Stimulated activated CD4-positive, alpha-beta T cell treated with anti-CD3 and anti-CD28 coated beads, TNF-alpha, amount 100 ng/mL, for 1 hour (primary cell): ENCODE measurements at places on chromosomes 6 and 20.

DNA sequence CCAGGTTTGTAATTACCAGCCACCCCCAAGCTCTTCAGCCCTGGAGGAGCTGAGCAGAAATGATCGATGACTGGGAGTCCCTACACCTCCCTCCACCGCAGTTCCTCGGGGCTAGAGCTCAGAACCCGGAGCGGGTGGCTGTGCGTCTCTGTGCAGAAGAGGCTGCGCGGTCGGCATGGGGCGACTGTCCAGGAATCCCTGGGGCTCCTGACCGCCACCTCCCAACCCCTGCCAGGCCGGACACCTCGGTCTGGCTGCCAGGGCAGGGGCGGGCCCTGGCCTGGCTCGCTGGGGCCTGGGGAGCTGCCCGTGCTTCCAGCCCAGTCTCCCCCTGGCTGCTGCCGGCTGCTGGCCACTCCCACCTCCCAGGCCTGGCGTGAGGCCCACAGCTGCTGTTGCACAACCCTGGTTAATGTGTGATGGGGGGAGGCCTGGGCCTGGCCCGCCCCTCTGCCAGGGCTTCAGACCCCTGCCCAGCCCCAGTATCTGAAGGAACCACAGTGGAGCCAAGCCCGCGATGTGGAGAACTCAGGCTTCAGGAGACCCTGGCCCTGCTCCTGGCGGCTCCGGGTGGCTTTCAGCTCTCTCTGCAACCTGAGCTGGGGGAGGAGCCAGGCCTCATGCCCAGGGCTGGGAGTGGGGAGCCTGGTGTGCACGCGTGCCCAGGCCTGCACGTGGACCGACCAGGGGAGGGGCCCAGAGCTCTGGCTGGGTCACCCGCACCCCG, 1.2 kb downstream of the SLC2A4RG start:
- no peak for DNase-seq

DNA sequence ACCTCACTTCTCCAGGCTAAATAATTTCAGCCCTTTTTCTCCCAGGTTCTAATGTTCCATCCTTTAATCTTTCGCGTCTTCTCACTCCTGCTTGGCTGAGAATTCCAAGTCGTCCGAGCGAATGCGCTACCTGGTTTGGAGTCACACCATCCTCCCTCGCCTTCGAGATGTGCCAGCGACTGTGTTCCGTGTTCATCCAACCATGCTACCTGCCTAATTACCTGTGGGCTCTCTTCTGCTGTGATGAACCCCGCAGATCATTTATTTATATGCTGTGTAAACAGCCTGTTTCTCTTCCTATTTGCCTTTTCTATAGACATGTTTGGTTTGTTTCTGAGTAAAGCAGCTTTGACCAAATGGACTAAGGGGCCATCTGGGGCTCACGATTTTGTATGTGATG, 83.5 kb upstream of the TMEM181 start:
- no peak for DNase-seq

DNA sequence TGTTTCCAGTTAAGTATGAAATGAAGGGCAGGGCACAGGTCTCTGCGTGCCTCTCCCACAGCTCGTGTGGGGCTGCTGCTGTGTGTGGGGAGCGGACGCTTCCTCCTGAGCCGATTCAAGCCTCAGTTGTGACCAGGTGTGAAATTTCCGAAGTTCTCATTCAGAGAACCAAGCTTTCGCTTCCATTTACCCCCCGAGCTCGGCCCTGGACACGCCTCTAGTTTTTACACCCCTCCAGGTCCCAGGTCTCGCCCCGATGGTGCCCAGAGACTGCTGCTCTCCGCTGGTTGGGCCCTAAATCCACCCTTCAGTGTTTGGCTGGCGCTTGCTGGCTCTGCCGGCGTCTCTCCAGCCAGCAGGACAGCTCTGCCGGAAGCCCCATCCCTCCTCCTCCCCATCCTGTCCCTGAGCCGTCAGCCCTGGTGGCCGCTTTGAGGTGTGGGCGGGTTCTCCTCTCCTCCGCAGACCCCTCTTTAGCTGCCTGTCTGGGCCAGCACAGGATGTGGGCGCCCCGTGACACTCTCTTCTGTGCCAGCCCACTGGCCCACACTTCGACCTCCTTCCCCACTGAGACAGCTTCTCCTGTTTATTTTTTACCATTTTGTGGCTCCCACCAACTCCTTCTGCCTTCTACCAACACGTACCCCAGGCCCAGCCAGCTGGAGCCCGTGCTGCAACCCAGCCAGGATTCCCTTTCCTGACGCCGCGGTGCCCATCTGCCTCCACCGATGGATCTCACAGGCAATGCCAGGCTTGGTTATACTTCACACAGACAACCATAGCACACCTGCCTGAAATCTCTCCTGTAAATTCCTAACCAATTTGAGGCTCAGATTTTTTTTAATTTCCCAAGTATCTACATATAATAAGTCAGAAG, 142.8 kb downstream of the DLL1 start:
- no peak for DNase-seq

- DNase-seq: no peak
Observed at GRCh38 chr6:161434921-161435747, 161.3 kb upstream of the AGPAT4 start.

GRCh38 chr20:45014671-45015415, 48.5 kb downstream of the STK4 start:
- DNase-seq: no peak
